ENCODE measurements at places on chromosomes 4 and X. TPM values are rescaled to one million over a fixed set of nuclear protein-coding genes. Genes with fewer than 3 reads are reported as not detected.

TCP11X2 gene
- polyA plus RNA-seq = not detected

- H3K4me3 ChIP-seq = no peak overlapping the region
- DNase-seq = no peak
- H3K4me1 ChIP-seq = no peaks in the 10 kb centered on the region
- H3K36me3 ChIP-seq = no peaks in the 10 kb centered on the region
Measured at GRCh38 chr4:70874268-70875156, 27.7 kb upstream of the MOB1B start.

RBBP7 gene
- polyA plus RNA-seq = 50.5 TPM

- no peak overlapping the region for H3K27ac ChIP-seq
- no peaks in the 10 kb centered on the region for H3K36me3 ChIP-seq
- peak; percentile 22 for DNase-seq
- H3K4me1 ChIP-seq = no peaks in the 10 kb centered on the region
- no peak overlapping the region for H3K4me3 ChIP-seq
- peaks cover 14% of the 10 kb centered on the region for H3K27me3 ChIP-seq
Measured at GRCh38 chrX:111098874-111099273, 2.9 kb downstream of the PAK3 start.

RTL9 gene
- polyA plus RNA-seq = 0.04 TPM

DNA sequence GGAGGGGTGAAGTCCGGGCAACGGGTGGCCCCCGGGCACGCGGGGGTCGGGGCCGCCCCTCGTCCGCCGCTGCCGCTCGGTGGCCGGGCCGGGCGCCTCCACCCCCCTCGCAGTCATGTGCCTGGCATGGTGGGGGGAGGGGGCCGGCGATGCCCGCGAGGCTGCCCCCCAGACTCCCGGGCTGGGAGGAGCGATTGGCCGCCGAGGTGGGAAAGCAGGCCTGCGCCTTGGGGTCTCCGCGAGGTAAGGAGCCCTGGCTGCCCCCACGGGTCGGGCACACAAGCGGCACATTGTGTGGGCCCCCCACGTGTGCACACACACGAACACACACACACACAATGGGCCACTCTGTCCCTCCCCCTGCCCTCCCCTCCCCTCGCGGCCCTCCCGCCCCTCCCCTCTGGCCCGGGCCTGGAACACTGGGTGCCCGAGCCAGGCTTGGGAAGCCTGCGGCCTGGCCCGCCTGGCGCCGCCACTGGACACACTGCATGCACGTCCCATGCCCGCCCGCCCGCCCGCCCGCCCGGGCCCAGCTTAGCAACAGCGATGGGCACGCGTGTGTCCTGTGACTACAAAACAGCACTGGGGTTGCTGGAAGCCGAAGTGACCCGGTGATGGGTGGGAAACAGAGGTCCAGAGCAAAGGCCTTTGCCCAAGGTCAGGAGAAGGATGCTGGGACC lies 1.3 kb downstream of the SLC6A8 start:
- no peaks in the 10 kb centered on the region for H3K36me3 ChIP-seq
- peak overlapping the region; percentile 71 for H3K4me3 ChIP-seq
- H3K27ac ChIP-seq = peak overlapping the region; percentile 42
- peaks cover 24% of the 10 kb centered on the region for H3K4me1 ChIP-seq

GRCh38 chr4:38873290-38873944 lies 5.8 kb downstream of the FAM114A1 start:
- H3K4me3 ChIP-seq = no peak overlapping the region
- peaks cover 12% of the 10 kb centered on the region for H3K36me3 ChIP-seq
- H3K27me3 ChIP-seq = no peaks in the 10 kb centered on the region
- H3K27ac ChIP-seq = peak overlapping the region; percentile 32
- DNase-seq = no peak
- peaks cover 10% of the 10 kb centered on the region for H3K4me1 ChIP-seq

DNA sequence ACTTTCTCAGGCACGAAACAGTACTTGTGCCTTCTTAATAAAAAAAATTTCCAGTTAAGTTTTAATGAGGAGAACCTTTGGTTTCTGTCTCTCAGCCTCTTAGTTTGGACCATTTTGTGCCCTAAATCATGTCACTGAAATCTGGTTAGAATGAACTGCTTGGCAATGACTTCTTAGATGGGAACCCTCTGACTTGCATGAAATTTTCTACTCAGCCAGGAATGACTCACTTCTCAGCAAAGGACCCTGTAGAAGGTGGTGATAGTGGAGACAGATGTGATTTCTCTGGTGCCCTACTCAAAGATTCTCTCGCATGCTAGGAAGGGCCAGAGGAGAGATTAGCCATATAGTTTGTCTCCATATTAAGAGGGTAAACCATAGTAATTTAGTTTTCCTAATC lies 50.5 kb downstream of the RASL11B start:
- no peak overlapping the region for H3K4me3 ChIP-seq
- H3K27me3 ChIP-seq = no peaks in the 10 kb centered on the region
- H3K36me3 ChIP-seq = no peaks in the 10 kb centered on the region
- H3K4me1 ChIP-seq = no peaks in the 10 kb centered on the region

MAGEA4 gene
- polyA plus RNA-seq = not detected

MAP3K15 gene
- not detected for polyA plus RNA-seq

- H3K4me1 ChIP-seq = no peaks in the 10 kb centered on the region
- peak; percentile 4 for DNase-seq
- H3K36me3 ChIP-seq = no peaks in the 10 kb centered on the region
- H3K27me3 ChIP-seq = no peaks in the 10 kb centered on the region
- H3K4me3 ChIP-seq = no peak overlapping the region
Measured at GRCh38 chrX:10875995-10876394, 235.1 kb upstream of the HCCS start.

PCSK1N gene
- polyA plus RNA-seq = 8.1 TPM

DNA sequence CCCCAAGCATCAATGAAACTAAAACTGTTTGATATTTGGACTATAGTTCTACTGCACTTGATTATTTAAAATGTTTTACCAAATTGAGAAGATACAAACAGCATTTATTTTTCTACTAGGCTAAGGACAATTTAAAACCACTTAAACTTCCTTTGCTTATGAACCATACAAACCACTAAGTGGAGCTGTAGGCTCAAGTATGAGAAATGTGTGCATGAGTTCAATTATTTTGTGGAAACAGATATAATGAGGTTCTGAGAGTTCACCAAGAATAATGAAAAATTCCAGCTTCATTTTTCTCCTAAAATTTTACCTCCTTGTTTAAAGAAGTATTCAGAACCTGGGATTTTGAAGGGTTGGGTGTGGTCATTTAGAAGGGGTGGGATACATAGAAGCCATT lies 63.1 kb downstream of the SERPINA7 start:
- no peaks in the 10 kb centered on the region for H3K36me3 ChIP-seq
- no peaks in the 10 kb centered on the region for H3K4me1 ChIP-seq
- no peak overlapping the region for H3K4me3 ChIP-seq

GRCh38 chr4:100797791-100798190 lies 280.0 kb upstream of the EMCN start:
- H3K4me1 ChIP-seq = no peaks in the 10 kb centered on the region
- H3K36me3 ChIP-seq = no peaks in the 10 kb centered on the region
- no peak overlapping the region for H3K4me3 ChIP-seq
- DNase-seq = no peak
- H3K27me3 ChIP-seq = no peaks in the 10 kb centered on the region

GRCh38 chrX:141405486-141405852 lies 163.2 kb upstream of the SPANXC start:
- H3K27me3 ChIP-seq = no peaks in the 10 kb centered on the region
- no peak overlapping the region for H3K27ac ChIP-seq
- no peaks in the 10 kb centered on the region for H3K4me1 ChIP-seq
- no peaks in the 10 kb centered on the region for H3K36me3 ChIP-seq
- H3K4me3 ChIP-seq = no peak overlapping the region
- no peak for DNase-seq

CXCL13 gene
- polyA plus RNA-seq = 1.1 TPM
